ENCODE measurements at places on chromosomes 3 and 15. TPM values are rescaled to one million over a fixed set of nuclear protein-coding genes. Genes with fewer than 3 reads are reported as not detected.

GRCh38 chr3:186185194-186185787 lies 76.4 kb upstream of the ETV5 start:
- DNase-seq: no peak

- no peak for DNase-seq
These were observed 11.0 kb downstream of the UBE2E1 start for GRCh38 chr3:23816721-23817120.

GRCh38 chr15:73972984-73973682 lies 19.0 kb downstream of the STOML1 start:
- peak; percentile 75 for DNase-seq

DNA sequence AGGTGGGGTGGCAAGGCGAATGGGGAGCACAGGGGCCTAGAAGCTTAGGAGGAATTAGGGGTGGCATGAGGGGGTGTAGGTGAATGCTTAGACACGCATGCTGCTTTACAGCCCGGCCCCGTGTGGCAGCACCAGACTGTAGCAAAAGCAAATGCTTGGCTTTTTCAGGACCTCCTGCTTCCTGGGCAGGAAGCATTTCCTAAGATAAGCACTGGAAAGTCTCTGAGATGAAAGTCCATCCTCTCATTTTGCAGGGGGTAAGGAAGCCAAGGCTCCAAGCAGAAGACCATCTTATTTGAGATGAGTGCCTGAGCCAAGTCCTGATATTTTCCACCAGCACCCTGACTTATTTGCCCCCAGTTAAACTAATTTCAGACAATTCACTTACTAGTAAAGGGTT lies 12.9 kb downstream of the SSUH2 start:
- no peak for DNase-seq

DNA sequence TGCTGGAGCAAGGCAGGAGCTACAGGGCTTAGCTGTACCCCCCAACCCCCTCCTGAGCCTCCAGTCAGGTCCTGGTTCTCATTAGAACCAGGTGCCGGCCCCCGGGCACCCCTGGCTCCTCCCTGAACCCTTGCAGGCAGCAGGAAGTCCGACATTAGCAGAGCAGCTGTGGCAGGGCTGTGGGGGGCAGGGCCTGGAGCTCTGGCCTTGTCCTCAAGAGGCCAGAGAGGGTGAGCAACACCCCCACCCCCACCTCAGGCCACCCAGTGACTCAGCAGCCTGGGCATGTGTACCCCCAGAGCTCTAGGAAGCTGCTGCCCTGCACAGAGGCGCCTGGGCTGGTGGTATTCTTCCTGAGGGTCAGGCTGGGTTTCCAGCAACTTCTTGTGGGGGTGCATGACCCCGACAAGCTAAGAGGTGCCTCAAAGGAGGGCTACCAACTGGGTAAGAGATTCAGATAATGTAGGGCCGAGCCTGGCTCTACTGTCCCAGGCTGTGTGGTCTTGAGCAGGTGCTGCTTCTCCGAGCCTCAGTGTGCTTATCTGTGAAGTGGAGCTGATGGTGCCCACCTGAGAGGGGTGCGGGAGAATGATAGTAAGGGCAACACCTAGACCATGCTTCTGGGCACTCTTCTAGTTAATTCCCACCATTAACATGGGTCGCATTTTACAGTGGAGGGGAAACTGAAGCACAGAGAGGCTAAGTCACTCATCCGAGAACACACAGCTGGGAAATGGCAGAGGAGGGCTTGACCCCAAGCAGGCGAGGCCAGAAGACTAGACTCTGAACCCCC lies 16.0 kb downstream of the H1-8 start:
- peak; percentile 74 for DNase-seq

DNA sequence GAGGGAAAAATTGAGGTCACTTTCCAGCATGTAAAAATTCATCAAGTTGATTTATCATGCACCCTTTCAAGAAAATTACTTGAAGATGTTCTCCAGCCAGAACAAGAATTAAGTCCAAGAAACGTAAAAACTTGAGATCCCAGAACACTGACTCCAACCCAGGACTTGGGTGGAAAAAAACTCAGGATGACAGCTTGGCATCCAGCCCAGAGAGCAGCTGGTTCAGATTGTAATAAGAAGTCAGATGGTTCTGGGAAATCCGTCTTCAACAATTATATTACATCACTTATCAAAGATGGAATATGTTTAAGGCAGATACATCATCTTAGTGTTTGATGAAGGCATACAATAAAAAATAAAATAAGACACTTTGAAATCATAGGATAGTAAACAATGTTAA lies 23.0 kb upstream of the DNAJC13 start:
- DNase-seq: no peak

GRCh38 chr3:121482660-121483059 lies 63.1 kb downstream of the POLQ start:
- peak; percentile 10 for DNase-seq

- no peak for DNase-seq
These were observed 111.4 kb upstream of the TOPAZ1 start for GRCh38 chr3:44130249-44130648.

GRCh38 chr3:185318141-185318540 lies 44.8 kb upstream of the MAP3K13 start:
- DNase-seq: peak; percentile 21

DNA sequence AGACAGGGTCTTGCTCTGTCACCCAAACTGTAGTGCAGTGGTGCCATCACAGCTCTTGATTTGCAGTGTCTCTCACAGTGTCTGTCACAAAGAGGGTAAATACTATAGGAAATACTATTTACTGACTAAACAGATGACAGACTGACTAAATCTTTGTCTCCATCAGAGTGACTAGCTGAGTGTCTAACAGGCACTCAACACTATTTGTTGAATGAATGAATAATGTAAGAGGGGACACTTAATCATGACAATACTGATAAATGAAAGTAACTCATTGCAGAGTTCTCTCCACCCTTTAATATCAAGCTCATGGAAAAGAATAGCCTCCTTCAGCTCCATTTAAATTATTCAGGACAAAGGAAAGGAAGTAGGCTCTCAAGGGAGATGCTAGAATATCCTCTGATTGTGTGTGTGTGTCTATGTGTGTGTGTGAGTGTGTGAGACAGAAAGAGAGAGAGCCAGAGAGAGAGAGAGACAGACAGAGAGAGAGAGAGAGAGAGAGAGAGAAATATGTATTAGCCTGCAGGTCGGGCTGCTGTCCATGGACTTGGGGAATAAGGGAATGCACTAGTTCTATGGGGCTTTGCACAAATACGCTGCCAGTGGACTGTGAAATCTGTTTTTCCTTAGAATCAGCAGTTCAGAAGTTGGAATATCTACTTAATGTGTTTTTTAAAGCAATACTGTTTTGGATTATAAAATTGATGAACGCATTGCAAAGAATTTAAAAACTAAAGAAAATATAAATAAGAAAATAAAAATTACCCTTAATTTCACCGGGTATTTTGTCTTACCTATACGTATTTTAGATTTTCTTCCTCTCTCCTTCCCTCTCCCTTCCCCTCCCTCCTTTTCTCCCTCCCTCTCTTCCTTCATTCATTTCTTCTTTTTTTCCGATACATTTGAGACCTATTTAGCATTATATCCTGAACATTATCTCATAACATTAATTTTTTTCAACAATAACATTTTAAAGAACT lies 132.9 kb upstream of the LRIG1 start:
- no peak for DNase-seq

DNA sequence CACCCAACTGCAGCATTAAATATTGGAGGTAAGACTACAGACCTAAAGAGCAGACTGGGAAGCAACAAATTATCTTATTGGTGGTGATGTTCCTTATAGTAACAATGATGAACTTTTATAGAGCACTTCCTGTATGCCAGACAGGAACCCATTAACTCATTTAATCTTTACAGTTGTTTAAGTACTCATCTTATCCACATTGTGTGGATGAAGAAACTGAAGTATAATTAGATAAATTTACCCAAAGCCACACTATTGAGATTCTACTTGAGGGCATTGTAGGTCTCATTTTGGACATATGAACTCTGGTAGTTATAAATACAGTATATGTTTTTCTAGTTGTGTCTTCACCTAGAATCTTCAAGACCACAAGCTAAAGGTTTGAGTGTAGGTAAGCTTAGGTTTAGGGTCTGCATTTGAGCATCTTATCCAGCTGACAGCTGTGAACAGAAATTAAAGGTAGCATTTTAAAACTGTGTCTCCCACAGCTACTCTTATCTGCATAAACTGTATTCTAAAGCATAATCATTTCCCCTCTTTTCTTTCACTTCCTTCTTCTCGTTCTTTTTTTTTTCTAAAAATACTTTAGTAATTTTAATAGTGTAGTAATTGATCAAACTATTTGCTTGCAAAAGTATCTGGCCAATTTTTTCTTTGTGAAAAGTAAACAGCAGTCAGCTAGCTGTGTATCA lies 138.2 kb downstream of the UBE2E2 start:
- no peak for DNase-seq

GRCh38 chr3:42552830-42553229 lies 28.9 kb downstream of the SEC22C start:
- no peak for DNase-seq

DNA sequence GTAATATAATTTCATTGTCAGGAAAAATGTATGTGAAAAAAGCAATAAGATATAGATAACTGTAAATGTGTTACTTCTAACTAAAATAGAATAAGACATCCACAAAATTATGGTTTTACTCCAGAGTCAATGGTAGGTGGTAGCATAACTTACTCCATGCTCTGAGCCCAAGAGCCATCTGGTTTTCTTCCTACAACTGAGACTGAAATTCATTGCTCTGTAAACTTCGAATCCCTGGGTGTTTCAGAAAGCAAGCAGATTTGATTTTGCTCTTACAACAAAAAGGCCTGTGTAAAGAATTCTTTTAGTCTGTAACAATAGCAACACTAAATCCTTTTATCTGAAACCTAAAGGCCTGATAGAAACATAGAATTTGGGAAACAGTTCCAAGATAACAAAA lies 805.9 kb downstream of the AGBL1 start:
- no peak for DNase-seq

DNA sequence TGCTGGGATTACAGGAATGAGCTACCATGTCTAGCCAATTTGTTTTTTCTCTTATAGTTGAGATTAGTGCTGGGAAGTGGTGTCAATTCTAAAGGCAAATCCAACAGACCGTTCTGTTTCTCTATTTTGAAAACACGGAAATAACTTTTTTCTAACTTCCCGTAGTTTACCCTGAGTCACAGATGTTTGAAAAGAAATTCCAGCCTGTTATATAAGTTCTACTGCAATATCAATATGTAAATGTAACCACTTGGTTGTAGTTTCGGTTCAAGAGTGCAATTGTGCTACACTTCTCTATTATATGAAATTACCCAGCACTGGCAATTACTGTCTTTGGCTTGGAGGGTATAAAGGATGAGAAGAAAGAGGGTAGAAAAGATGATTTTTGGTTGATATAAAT lies 22.3 kb upstream of the GNB4 start:
- DNase-seq: no peak

DNA sequence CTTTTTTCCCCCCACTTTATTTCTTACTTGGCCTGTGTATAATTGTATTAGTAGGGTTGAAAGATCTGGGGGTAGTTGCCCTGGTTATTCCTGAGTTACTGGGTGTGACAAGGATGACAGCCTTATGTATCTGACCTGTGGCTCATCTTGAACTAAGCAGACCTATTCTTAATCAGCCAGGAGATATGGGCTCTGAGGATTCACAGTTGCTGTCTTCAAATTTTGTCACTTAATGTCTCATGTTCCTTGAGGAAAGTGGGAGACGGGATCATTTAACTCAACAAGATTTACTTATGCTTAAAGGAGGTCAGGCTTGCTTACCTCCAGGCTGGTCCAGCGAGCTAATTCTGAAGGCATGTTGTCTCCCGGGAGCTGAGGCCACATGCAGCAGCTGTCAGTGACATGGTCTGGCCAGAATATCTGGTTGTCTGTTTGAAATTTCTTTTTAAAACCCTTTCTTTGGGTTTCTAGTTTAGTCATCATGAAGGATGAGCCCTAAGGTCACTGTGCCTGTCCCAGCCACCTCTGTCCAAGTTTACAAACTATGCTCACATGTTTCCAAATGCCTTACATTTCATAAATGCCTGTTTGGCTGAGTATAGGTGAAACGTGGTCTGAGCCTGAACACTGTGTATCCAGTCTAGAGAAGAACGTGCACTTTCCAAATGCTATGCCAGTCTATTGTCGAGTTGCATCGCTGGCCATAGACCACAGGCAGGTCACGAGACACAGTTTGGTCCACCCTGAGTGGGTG lies 26.8 kb downstream of the LRTM1 start:
- DNase-seq: no peak

DNA sequence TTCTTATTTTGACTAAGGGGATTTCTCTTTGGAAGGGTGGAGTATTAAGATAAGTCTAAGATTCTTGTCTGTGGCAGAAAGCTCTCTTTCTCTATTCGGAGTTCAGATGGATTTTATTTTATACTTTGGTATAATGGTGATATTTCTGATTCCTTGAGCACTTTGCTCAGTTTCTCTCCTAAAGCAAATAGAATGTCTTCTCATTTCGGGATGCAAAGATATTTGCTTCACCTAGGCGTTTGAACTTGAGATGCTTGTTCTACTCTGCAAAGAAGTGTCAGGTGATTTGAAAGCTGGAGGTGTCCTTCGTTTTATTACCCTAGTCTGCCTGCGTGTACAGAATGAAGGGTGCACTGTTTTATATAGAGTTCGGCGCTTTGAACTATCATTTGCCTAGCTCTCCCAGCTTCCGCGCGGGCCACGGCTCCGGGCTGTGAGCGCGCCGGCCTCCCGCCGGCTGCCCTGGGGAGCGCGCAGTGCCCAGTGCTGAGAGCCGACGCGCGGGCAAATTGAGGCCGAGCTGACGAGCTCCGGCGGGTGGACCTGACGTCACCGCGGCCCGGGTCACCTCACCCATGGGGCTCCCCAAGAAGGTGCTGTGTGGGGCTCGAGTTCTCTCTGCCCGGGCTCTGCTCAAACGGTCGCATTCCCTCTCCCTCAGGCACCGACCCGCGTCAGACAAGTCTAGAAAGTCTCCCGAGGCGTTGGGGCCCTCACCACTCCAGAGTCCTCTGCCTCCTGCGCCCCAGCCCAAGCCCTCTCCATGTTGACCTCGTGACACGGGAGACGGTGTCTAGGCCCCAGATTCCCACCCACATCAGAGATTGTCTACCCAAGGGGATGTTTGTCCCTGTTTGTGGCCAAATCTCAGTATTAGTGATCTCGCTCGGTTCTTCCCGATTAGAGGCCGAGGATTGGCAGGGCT lies 7.5 kb downstream of the SOX2 start:
- no peak for DNase-seq

GRCh38 chr15:77225088-77225487 lies 154.2 kb upstream of the TSPAN3 start:
- no peak for DNase-seq

- DNase-seq: no peak
These were observed 516.9 kb upstream of the TBL1XR1 start for GRCh38 chr3:177713928-177714900.

The RYR3 gene
- 0.16 TPM for total RNA-seq

The TARS3 gene
- total RNA-seq: 8.2 TPM

The RLBP1 gene
- not detected for total RNA-seq

The ZNF501 gene
- total RNA-seq: 1.9 TPM

The PBRM1 gene
- total RNA-seq: 17.3 TPM

The SERPINI2 gene
- 0.12 TPM for total RNA-seq

The MAGEF1 gene
- 55.4 TPM for total RNA-seq

The MAP6D1 gene
- 1.0 TPM for total RNA-seq

The TEX9 gene
- 9.5 TPM for total RNA-seq

The ZNF860 gene
- 0.04 TPM for total RNA-seq

The EIF2A gene
- 167 TPM for total RNA-seq

The POTEB gene
- total RNA-seq: not detected

The GABRR3 gene
- total RNA-seq: not detected

The TEX264 gene
- total RNA-seq: 37.7 TPM

The MUC20 gene
- total RNA-seq: 0.17 TPM

The TMIE gene
- total RNA-seq: not detected

Measured in H4 (cell line).